ENCODE measurements at places on chromosomes 13 and 19. TPM values are rescaled to one million over a fixed set of nuclear protein-coding genes. Genes with fewer than 3 reads are reported as not detected.

Gene TNNT1
- 0.50 TPM for total RNA-seq

Gene TLE2
- total RNA-seq: 4.7 TPM

DNA sequence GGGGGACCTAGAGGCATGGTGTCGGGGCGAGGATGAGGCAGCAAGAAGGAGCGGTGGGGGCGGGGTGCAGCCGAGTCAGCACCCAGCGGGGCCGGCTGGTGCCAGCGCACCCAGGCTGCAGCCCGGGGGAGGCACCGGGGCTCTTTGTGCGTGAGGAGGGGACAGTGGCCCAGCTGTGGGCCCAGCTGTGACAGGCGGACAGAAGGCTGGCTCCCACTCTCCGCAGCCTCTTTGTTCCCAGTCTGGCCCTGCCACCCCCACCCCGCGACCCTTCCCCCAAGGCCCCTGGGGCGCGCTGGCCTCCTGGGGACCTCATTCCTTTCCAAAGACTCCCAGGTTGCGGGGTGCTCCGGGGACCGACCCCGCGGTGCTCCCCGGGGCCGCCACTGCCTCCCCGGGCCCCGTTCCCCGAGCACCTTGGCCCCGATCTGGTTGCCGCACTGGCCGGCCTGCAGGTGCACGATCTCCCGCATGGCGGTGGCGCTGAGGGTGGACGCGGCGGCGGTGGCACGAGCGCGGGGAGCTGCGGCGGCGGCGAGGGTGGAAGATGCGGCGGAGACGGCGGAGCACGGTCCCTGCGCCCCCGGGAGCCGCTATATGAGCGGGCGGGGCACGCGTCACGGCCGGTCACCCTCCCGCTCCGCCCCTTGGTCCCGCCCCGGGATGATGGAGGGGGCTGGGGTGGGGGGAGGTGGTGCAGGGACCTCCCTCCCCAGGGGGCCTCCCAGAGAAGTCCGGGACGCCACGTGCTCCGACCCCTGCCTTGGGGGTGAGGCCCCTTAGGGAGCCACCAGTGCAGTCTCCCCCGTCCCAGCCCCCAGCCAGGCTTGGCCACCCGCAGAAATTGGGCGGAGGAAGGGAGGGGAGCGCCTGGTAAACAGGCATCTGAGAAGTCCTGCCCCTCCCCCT, at the start of gene TUBB4A:
TUBB4A (minus strand) TSS at position 570 of the 909 bp plus-strand sequence; CDS start at position 473, 97 bp downstream.
- DNase-seq: peak; percentile 70

DNA sequence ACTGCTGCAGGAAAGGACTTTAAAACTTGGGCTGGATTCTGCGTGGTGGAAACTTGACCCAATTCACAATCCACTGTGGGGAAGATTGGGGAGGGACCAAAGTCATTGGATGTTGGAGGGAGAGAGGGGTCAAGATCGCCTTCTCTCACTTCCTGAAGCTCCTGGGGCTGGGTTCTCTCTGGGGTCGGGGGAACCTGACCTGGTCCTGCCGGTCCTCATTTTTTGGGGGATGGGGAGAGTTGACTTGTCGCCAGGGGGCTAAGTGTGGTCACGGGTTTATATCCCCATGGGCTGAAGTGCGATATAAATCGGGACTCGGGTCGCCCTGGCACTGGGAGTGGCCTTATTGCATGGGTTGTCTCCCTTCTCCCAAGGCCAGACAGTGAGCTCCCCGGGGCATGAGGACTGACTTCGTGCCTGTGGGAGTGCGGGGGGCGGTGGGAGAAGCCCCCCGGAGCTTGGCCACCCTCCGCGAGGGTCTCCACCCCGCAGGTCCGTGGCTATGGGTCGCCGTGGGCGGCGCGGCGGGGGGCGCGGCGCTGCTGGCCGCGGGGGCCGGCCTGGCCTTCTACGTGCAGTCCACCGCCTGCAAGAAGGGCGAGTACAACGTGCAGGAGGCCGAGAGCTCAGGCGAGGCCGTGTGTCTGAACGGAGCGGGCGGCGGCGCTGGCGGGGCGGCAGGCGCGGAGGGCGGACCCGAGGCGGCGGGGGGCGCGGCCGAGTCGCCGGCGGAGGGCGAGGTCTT, 6.3 kb downstream of the ICAM5 start:
- DNase-seq: no peak

Gene ABCA7
- total RNA-seq: 16.9 TPM

GRCh38 chr19:53880711-53881481, 1.1 kb upstream of the PRKCG start:
- DNase-seq: no peak

DNA sequence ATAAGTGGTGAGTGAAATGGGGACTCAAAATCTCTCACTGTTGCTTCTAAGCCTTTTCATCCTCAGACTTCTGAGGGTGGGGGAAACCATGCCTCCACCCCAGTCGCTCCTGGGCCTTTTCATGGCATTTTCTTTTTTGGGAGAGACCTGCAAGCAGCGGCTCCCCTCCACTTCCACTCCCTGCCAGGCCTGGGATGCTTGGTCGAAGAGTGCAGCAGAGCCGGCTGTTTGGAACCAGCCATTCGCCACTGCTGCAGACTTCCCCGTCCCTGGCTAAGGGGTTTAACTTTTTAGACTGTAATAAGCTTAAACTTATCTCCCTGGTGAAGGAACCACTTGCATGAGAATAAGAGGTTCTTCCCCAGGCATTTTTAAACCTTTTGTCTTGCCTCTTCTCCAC, 617.2 kb downstream of the PCDH9 start:
- no peak for DNase-seq

DNA sequence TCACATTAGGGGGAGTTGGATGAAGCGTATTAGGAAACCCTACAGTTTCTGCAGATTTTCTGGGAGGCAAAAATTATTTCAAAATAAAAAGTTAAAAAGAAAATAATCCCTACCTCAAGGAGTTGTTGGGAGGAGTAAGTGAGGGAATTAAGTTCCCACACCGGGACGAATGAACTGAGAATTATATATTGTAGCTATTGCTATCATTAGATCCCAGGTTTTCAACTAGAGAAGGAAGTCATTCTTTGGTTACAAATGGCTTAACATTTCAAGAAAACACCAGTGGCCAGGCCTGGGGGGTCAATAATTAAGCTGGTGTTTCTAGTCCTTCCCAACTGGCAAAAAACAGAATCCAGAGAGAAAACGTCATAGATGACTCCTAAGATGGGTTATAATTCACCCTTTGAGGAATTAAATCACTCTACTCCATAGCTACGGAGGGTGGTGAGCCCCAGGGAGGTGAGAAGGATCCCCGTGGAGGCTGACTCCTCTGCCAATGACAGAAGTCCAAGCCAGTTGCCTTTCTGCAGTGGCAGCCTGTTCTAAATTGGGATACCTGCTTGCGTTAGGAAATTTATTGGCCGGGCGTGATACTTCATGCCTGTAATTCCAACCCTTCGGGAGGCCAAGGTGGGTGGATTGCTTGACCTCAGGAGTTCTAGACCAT, 1.2 kb upstream of the MYDGF start:
- no peak for DNase-seq

Gene MAMSTR
- total RNA-seq: 0.69 TPM

DNA sequence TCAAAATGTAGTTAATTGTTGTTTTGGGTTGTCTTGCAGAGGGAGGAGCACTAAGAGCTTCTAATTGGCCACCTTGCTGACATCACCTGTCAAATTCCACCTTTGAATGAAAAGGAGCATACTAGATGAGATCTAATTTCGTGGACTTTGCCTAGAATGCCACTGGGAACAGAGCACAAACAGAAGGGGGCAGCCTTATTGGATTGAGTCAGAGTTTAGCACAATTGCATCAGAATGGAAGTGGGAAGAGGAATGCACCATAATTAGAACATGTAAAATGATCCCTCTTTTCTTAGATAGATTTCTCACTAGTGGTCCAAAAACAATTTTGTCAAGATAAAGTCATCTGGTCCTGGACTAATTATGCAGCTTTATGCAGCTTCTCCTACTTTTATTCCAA, 1552.2 kb downstream of the PCDH9 start:
- no peak for DNase-seq

DNA sequence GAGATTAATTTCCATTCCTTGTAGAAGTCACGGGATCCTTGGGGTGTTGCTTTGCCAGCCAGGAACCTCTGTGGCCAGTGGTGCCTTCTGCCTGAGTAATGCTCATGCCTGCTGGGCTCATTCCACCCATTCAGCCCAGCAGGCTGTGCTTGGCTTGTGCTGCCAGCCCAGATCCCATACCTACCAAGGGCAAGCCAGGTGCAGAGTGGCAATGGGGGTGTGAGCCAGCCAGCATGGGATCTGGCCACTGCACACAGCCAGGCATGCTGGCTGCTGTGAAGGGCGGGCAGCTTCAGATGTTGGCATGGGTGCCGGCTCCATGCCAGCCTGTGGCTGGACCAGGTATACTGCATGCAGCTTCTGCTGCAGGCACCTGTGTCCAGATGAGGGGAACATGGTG, 42.5 kb downstream of the WDFY2 start:
- DNase-seq: no peak

- DNase-seq: no peak
Measured at GRCh38 chr13:44759384-44760360, 183.5 kb upstream of the TSC22D1 start.

GRCh38 chr19:13707915-13708314, 56.4 kb upstream of the MRI1 start:
- no peak for DNase-seq

GRCh38 chr13:41017159-41017558, 2.0 kb downstream of the ELF1 start:
- peak; percentile 50 for DNase-seq

DNA sequence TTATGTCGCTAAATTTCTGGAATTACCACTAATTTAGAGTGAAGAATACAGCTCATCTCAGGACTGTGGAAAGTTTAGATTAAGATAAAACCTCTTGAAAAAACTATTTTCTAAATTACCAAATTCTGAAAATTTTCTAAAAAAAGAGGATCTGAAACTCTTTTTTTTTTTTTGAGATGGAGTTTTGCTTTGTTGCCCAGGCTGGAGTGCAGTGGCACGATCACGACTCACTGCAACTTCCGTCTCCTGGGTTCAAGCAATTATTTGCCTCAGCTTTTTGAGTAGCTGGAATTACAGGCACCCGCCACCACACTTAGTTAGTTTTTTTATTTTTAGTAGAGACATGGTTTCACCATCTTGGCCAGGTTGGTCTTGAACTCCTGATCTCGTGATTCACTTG, 16.6 kb upstream of the ZNF253 start:
- no peak for DNase-seq

GRCh38 chr19:14432791-14433553, at the start of gene PKN1:
TSS of gene PKN1 (plus strand) at chr19:14433306. CDS start at chr19:14433522, 216 bp downstream.
- peak; percentile 75 for DNase-seq

DNA sequence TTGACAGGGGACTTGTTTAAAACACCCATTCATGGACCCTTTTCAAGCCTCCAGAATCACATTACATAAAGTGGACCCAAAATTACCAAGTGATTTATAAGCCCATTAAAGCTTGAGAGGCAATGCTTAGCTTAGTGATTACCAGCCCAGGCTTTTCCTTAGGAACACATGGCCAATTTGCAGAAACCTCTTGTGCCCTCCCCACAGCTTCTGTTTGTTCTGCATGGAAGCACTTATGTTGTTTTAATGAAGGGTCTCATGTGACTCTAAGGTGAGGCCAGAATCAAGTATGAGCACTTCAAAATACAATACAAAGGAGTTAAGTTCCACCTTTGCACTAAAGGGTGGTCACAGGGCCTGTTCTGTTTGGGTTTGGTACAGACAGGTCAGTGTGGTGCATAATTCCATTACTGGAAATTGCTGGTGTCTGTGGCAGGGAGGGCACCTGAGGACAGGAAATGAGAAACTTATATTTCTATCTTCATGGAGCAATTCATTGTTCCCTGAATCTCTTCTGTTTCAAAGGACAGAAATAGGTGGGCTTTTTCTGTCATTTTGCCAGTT, 15.3 kb downstream of the ZNF486 start:
- no peak for DNase-seq

Gene RASIP1
- 0.73 TPM for total RNA-seq

GRCh38 chr13:82766732-82767321, 1115.4 kb downstream of the SLITRK1 start:
- no peak for DNase-seq

GRCh38 chr13:107851670-107852069, 363.7 kb downstream of the LIG4 start:
- DNase-seq: no peak

Gene CLDND2
- 3.2 TPM for total RNA-seq

Gene PLIN5
- total RNA-seq: not detected

DNA sequence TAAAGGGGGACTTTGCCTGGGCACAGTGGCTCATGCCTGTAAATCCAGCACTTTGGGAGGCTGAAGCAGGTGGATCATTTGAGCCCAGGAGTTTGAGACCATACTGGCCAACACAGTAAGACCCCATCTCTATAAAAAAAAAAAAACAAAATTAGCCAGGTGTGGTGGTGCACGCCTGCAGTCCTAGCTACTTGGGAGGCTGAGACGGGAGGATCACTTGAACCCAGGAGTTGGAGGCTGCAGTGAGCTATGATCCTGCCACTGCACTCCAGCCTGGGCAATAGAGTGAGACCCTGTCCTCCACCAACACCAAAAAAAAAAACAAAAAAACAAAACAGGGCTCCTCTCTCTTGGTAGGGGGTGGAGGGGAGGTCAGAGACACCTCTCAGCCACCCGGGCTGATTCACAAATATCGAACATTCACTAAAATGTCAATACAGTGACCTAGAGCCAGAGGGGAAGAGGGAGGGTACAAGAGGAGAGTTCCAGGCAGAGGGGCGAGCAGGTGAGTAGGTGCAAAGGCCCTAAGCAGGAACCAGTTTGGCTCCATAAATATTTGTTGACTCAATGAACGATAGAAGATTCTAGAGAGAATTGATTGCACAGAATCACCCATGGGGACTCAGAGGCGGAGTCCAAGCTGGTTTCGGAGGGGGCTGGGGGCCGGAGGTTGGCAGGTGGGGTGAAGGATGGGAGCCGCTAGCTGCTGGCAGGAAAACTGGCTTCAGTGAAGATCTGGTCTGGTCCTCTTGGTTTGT, 1.0 kb upstream of the CREB3L3 start:
- no peak for DNase-seq

DNA sequence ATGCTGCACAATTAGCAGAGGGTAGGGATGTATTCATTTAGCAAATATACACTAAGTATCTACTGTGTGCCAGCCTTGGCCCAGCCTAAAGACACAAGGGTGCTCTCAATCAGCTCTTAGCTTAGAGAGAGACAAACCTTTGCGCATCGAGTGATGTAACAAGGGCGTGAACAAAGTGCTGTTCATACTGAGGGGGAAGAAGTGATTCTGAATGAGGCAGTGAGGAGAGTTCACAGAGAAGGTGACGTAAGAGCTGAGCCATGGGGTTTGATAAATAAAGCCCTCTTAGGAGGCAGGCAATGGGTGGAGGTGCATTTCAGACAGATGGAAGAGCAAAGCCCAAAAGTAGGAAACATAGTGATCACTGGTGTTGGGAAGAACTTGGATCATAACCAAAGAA, 68.5 kb downstream of the FLT1 start:
- DNase-seq: no peak

GRCh38 chr13:25069911-25070310, 26.0 kb upstream of the PABPC3 start:
- no peak for DNase-seq

Gene MBOAT7
- 74.9 TPM for total RNA-seq

Gene MBD3L2
- not detected for total RNA-seq

- peak; percentile 65 for DNase-seq
Measured at GRCh38 chr19:34254698-34255432, 511 bp downstream of the GARRE1 start.
